ENCODE measurements at places on chromosomes 12 and 14.

DNA sequence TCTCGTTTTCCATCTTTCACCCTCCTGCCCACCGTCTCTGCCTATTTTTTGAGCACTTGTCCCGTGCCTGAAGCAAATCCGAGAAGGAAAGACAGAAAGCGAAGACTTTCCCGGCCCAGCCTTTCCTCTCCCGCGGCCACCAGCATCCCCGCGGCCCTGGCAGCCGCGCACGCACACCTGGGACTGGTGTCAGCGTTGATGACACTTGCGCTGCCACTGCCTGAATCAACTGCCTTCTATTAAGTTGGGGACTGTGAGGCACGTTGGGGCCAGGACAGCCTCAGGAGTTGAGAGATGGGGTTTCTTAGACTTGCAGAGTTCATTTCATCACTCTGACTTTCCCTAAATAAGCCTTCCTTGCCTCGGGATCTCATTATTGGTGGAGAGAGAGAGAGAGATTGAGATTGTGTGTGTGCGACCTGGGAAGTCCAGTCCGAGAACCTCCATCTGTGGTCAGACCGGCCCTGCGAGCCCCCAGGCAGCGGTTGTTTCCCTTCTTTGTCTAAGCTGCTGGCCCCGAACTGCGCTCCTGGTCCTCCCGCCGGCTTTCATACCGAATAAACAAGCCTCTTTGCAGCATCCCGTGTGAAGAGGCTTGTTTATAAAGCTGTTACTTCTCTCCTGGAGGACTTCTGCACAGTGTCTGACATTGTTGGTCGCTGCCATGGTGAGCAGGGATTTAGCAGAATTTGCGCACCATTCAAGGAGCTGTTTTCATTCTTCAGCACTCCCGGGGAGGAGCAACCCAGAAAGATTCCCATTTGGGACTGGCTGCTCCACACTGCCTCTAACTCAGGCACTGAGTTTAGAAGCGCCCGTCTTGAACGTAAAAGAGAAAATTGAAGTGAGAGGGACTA, 1.5 kb downstream of the PDZRN4 start:
- no peak for DNase-seq

- DNase-seq: no peak
These were observed 55.0 kb downstream of the CCDC85C start for GRCh38 chr14:99548871-99549515.

DNA sequence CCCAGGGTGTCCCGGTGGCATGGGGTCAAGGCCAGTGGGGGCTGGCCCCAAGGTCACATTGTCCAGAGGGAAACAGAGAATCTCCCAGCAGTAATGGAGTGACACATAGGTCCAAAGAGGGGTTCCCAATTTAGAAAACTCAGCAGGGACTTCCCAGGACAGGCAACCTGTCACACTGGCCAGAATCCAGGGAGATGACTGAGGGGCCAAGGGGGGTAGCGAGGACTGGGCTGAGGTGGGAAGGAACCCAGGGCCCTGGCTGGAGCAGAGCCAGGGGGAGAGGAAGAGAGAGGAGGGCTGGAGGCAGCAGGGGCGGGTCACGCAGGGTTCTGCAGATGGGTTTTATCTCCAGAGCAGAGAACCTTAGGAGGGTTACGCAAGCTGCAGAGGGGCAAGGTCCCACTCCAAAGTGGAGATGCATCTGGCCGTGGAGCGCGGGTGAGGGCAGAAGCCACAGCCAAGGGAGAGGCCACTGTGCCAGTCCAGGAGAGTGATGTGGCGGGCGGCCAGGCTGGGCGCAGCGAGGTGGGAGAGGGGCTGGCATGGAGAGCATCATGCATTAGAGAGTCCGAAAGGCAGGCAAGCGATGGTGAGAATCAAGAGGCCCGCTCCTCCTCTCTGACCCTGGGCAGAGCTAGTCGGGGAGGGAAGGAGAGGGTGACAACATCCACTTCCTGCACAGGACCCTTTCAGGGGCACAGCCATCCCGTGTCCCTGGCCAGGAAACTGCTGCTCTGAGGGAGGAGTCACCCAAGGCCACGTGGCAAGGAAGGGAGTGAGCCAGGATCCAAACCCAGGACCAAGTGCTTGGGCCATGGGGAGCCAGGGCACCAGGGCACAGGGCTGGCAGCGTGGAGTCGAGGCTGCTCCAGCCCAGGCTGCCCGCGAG, 29.0 kb downstream of the NCOR2 start:
- DNase-seq: no peak

GRCh38 chr12:7915661-7916403, 20.2 kb downstream of the SLC2A3 start:
- DNase-seq: no peak

GRCh38 chr14:87522575-87522974, 470.4 kb downstream of the GALC start:
- no peak for DNase-seq

- no peak for DNase-seq
These were observed 483 bp upstream of the NR1H4 start for GRCh38 chr12:100473050-100473715.

DNA sequence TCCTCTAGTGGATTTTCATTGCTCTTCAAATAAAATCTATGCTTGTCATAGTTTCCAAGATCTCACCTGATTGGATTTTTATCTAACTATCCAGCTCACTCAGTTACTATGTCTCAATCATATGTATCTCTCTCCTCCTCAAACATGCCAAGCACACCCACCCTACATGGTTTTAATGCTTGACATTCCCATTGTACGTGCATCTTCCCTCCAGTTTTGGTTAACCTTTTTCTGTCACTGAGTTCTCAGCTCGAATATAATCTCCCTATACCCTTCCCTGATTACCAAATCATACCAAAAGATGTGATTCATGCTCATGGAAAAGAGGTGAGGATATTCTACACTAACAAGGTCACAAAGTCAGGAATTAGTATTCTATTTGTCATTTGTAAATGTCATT, 12.0 kb upstream of the PTPRQ start:
- DNase-seq: no peak

GRCh38 chr14:96380735-96381134, 11.2 kb upstream of the AK7 start:
- DNase-seq: no peak

GRCh38 chr14:70008284-70009262, 129.4 kb downstream of the SMOC1 start:
- DNase-seq: no peak

GRCh38 chr14:50985859-50986331, 41.6 kb upstream of the PYGL start:
- no peak for DNase-seq

- peak; percentile 64 for DNase-seq
These were observed at the start of gene LAG3 for GRCh38 chr12:6772331-6772695. Gene LAG3 (plus strand): TSS chr12:6772520. CDS start chr12:6772853, 333 bp downstream.

All from activated CD4-positive, alpha-beta T cell treated with anti-CD3 and anti-CD28 coated beads, Interleukin-2, amount 50 U/mL, for 4 hours (primary cell).